Naive thymus-derived CD8-positive, alpha-beta T cell (primary cell): ENCODE measurements at places on chromosomes 3 and 15.

GRCh38 chr3:130935761-130936492, 42.0 kb downstream of the ATP2C1 start:
- DNase-seq: no peak

DNA sequence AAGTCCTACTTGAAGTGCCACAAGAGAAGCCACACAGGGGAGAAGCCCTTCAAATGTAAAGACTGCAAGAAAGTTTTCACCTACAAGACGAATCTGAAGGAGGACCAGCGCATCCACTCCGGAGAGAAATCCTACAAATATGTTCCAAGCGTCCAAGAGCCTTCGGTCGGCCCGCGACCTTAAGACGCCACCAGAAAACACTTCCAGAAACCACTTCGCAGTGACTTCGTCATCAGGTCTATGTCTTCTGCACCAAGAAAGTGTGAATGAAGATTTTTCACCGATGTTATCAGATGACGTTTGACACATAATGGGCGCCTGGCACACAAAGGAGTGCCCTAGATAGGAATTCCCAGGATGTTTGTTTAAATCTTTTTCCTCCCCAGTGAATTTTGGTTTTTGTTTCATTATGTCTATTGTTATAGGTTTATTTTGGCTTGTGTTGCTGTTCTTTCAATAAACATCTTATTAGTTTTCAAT, 24.1 kb upstream of the ARPIN start:
- DNase-seq: no peak

DNA sequence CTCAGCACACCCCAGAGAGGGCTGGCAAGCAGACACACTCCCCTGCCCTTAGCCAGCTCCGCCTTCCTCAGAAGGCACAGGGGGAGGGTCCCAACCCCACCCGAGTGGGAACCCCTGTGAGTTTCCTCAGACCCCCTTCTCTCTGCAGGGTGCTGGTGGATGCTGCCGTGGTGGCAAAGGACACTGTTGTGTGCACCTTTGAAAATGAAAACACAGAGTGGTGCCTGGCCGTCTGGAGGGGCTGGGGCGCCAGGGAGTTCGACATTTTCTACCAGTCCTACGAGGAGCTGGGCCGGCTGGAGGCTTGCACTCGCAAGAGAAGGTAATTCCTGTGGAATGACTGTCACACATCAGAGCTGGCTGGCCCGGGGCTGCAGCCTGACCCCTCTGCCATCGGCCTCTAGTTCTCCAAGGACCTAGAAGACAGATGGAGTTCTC, 149.4 kb downstream of the LRRK1 start:
- DNase-seq: no peak

- DNase-seq: no peak
These were observed 92.8 kb upstream of the TGFBR2 start for GRCh38 chr3:30513374-30514152.
